NCI-H2171 (cell line): ENCODE measurements at places on chromosomes 6 and 20.

- DNase-seq: no peak
Observed at GRCh38 chr6:659716-660581, 3.0 kb upstream of the HUS1B start.

DNA sequence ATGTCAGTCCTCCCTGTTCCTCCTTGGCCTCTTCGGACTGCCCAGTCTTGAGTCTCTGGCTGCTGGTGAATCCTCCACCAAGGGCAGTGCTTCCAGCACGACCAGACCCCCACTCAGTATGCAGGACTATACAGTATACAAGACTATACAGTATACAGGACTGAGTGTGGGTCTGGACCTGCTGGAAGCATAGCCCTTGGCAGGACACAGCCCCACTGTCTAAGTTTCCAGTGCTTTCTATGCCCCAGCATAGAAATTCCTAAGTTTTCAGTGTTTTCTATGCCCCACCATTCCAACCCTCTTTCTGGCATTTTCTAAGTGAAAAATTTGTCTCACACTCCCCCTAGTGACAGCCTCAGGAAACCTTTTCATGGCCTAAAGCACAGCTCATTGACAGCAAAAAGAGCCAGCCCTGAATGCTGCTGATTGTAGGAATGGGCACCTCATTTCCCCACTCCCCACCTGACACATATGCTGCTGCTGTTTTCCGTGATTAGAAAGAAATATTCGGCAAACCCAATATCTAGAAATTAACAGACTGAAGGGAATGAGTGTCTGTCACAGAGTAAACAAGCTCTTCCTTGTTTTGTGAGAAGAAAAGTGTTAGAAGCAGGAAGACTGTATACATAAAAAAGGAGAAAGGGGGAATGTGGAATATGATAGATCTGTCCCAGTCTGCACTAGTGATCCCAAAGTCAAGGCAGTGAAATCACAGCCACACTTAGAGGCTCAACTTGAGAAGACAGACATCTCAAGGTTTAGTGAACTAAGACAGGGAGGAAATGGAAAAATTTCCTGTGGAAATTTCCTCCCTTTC is 206.9 kb downstream of the IBTK start:
- peak; percentile 9 for DNase-seq

DNA sequence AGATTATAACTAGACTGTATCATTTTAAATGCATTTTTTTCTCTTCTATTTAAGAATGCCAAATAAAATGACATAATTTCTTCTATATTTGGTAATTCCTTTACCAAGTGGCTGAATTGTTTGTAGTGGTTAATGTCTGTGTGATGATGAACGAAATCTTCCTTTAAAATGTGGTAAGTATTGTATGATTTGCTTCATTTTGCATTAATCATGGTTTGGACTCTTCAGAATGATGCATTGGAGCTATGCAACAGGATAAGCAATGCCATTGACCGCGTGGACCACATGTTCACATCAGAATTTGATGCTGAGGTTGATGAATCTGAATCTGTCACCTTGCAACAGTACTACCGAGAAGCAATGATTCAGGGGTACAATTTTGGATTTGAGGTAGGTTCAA is 99.6 kb downstream of the MAP3K4 start:
- no peak for DNase-seq

GRCh38 chr6:96194675-96195074 is 178.9 kb downstream of the FUT9 start:
- DNase-seq: no peak

- DNase-seq: no peak
Observed at GRCh38 chr20:18005170-18005989, 36.6 kb downstream of the MGME1 start.

GRCh38 chr6:117555882-117556498 is 46.3 kb downstream of the GOPC start:
- no peak for DNase-seq
